Muscle of leg (tissue), 16 donors: ENCODE measurements at places on chromosomes 13 and 19. TPM values are rescaled to one million over a fixed set of nuclear protein-coding genes. Genes with fewer than 3 reads are reported as not detected.

GRCh38 chr13:100520936-100521850 is 67.4 kb downstream of the GGACT start:
- no peak overlapping the region for H3K27ac ChIP-seq
- no peak for DNase-seq
- no peak overlapping the region for H3K4me3 ChIP-seq
- no peaks in the 10 kb centered on the region for H3K27me3 ChIP-seq

DNA sequence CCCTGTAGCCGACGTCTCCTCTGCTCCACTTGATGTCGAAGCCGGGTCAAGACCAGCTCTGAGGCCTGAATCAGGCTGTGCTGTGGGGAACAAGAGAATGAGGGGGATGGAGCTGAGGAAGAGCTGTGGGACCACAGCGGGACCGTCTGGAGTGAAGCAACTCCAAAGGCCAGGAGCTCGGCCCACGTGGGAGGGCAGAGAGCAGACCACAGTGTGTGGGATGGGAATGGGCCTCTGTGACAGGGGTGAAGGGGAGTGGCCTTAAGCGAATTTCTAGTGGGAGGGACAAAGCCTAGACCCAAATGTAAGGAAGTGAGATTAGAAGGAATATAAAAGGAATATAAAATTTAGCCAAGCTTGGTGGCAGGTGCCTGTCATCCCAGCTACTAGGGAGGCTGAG is 3.8 kb upstream of the SLC8A2 start:
- peaks cover 9% of the 10 kb centered on the region for H3K4me1 ChIP-seq
- peaks cover 22% of the 10 kb centered on the region for H3K27me3 ChIP-seq

GRCh38 chr19:6071875-6072274 is 38.4 kb downstream of the RFX2 start:
- H3K4me3 ChIP-seq: no peak overlapping the region
- peak; percentile 58 for DNase-seq
- H3K4me1 ChIP-seq: peaks cover 33% of the 10 kb centered on the region
- H3K27ac ChIP-seq: peak overlapping the region; percentile 73
- no peaks in the 10 kb centered on the region for H3K27me3 ChIP-seq
- H3K36me3 ChIP-seq: no peaks in the 10 kb centered on the region

- DNase-seq: peak; percentile 70
- H3K4me1 ChIP-seq: no peaks in the 10 kb centered on the region
- H3K27ac ChIP-seq: no peak overlapping the region
- H3K27me3 ChIP-seq: no peaks in the 10 kb centered on the region
These were observed 243.5 kb downstream of the ITGBL1 start for GRCh38 chr13:101695870-101696516.

- no peak for DNase-seq
- peak overlapping the region; percentile 8 for H3K4me3 ChIP-seq
- no peak overlapping the region for H3K27ac ChIP-seq
- H3K27me3 ChIP-seq: peaks cover 47% of the 10 kb centered on the region
- peaks cover 18% of the 10 kb centered on the region for H3K4me1 ChIP-seq
These were observed 6.3 kb upstream of the RDH13 start for GRCh38 chr19:55068950-55069864.

GRCh38 chr13:20714161-20714560 is 10.7 kb downstream of the IL17D start:
- peak; percentile 72 for DNase-seq
- H3K4me3 ChIP-seq: no peak overlapping the region
- peak overlapping the region; percentile 95 for H3K27ac ChIP-seq
- H3K27me3 ChIP-seq: no peaks in the 10 kb centered on the region
- H3K4me1 ChIP-seq: peaks cover 62% of the 10 kb centered on the region
- H3K36me3 ChIP-seq: no peaks in the 10 kb centered on the region

DNA sequence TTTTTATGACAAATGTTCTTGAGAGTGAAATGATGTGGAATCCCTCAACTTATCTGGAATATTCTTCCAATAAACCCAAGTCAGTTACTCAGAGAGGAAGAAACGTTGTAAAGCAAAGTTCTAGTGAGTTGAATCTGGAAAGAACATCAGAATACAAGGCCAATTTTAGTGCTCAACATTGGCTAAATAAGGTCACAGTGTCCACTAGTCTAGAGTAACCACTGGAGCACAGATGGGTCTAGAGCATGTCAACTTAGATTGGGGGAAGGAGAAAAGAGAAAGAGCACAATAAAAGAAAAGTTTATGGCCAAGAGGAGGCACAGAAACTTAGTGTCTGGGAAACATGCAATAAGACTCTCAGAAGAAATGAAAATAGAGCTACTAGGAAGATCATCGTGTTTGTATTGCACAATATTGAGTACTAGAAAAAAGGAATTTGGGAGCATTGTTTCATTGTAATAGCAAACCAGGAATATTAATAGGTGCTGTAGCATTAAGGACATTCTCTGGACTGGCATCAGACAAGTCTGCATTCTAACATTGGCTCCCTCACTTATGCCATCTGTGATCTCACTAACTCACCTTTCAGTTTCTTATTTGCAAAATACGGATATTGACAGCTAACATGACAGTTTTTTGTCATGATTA is 1318.5 kb downstream of the PCDH9 start:
- H3K4me1 ChIP-seq: no peaks in the 10 kb centered on the region

- no peak overlapping the region for H3K4me3 ChIP-seq
- H3K27me3 ChIP-seq: peaks cover 79% of the 10 kb centered on the region
- DNase-seq: no peak
- no peak overlapping the region for H3K27ac ChIP-seq
- H3K4me1 ChIP-seq: peaks cover 32% of the 10 kb centered on the region
- H3K36me3 ChIP-seq: peaks cover 43% of the 10 kb centered on the region
These were observed 2.0 kb downstream of the GGN start for GRCh38 chr19:38385804-38386257.

- H3K4me1 ChIP-seq: no peaks in the 10 kb centered on the region
- H3K27me3 ChIP-seq: no peaks in the 10 kb centered on the region
- peaks cover 6% of the 10 kb centered on the region for H3K36me3 ChIP-seq
- DNase-seq: no peak
- H3K4me3 ChIP-seq: no peak overlapping the region
- H3K27ac ChIP-seq: no peak overlapping the region
These were observed 9.2 kb upstream of the CLIP3 start for GRCh38 chr19:36041831-36042230.

GRCh38 chr13:86960876-86961275 is 710.3 kb upstream of the SLITRK5 start:
- DNase-seq: no peak
- no peaks in the 10 kb centered on the region for H3K4me1 ChIP-seq
- H3K36me3 ChIP-seq: no peaks in the 10 kb centered on the region

DNA sequence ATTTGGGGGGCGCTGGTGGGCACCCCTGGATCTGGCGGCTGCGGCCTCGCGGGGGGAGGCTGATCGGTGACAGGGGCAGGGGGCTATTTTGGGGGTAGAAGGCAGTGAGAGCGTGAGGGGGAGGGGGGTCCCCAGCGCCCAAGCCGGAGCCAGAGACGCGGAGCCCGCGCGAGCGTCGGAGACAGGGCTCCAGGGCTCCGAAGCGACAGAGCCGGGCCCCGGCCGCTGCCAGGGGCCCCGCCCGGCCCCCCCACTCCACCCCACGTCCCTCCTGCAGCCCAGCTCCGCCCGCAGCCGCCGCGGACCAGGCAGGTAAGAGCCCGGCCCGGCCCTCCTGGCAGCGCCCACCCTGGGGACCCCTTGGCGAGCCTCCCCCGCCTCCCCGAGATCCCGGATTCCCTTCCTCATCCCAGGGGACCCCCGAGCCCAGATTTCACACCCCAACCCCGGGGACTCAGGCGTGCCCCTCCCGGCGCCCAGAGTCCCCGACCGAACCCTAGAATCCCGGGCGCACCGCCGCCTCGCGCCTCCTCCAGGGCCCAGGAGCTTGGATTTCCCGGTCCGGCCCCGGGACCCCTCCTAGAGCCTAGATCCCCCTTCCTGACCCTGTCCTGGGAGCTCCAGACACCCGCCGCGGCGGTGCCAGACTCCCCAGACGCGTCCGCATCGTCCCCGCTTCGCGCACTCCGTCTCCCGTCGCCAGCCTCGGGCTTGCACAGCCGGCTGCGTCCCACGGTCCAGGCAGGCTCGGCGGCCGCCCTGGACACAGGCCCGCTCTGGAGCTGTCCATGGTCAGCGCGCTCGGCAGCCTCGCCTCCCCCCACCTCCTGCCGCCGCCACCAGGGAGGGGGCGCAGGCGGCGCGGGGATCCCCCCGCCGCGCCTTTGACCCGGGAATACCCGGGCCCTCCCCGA is at the start of gene PPFIA3:
Gene PPFIA3, plus strand, starts transcription at position 134 of the 914 bp plus-strand sequence. CDS start 8,330 bp downstream, outside the sequence.
- peaks cover 13% of the 10 kb centered on the region for H3K27me3 ChIP-seq
- H3K27ac ChIP-seq: peak within 1 kb of the TSS; percentile 95
- H3K36me3 ChIP-seq: peaks cover 4% of the 10 kb centered on the region
- DNase-seq: peak; percentile 76
- peaks cover 25% of the 10 kb centered on the region for H3K4me1 ChIP-seq

DNA sequence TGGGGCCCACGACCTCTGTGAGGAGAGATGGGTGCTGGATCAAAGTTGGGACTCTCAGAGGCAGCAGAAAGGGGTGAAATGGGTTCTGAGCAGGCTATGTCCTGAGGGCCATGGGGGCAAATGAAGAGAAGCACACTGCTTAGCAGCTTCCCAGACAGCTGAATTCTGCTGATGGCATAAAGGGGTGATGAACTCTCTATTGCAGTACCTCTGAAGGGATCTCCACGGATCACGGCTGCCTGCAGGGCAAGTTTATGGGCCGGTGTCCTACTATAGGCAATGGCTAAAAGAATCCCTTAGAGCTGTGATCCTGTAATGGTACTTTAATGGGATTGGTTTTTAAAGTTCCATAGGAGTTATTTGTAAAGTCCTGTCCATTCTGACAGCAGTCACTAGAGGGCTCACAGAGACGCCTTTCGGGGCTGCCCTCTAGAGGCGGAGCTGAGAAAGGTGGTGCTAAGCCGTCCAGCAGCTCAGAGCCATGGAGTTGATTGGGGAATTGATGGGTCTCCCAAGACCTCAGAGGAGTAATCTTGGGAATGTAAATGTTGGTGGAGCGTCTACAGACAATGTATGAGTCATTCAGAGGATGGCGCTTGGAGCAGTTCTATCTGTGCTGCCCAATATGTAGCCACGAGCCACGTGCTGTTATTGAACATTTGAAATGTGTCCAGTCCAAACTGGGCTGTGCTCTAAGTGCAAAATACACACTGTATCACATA is 287.3 kb downstream of the COG6 start:
- H3K27me3 ChIP-seq: no peaks in the 10 kb centered on the region
- peak; percentile 51 for DNase-seq
- H3K4me1 ChIP-seq: peaks cover 5% of the 10 kb centered on the region
- no peaks in the 10 kb centered on the region for H3K36me3 ChIP-seq
- peak overlapping the region; percentile 37 for H3K27ac ChIP-seq
- H3K4me3 ChIP-seq: no peak overlapping the region

- peaks cover 76% of the 10 kb centered on the region for H3K4me1 ChIP-seq
- H3K27ac ChIP-seq: peak overlapping the region; percentile 94
- no peak overlapping the region for H3K4me3 ChIP-seq
- peaks cover 3% of the 10 kb centered on the region for H3K36me3 ChIP-seq
These were observed 3.3 kb downstream of the DOT1L start for GRCh38 chr19:2166741-2167738.

DNA sequence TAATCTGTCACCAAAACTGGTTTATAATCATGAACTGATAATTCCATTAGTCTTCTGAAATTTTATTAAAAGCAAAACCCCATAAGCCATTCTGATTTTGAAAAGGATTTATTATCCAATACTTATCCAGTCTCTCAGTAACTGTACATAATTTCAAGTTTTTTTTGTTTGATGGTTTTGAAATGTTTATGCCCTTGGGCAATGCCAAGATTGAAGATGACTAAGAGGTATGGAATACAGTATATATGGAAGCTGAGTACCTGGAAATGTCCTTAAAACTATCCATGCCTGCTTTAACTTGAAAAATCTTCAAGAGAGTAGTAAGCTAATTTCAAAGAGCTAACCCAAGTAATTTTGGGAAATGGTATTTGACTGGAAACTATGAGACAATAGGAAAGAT is 1.8 kb upstream of the NEK5 start:
- peaks cover 16% of the 10 kb centered on the region for H3K36me3 ChIP-seq
- H3K4me1 ChIP-seq: peaks cover 13% of the 10 kb centered on the region
- no peak for DNase-seq

- peaks cover 87% of the 10 kb centered on the region for H3K27me3 ChIP-seq
- no peaks in the 10 kb centered on the region for H3K36me3 ChIP-seq
- peaks cover 9% of the 10 kb centered on the region for H3K4me1 ChIP-seq
- DNase-seq: no peak
These were observed 6.2 kb downstream of the SYT5 start for GRCh38 chr19:55173714-55174409.

DNA sequence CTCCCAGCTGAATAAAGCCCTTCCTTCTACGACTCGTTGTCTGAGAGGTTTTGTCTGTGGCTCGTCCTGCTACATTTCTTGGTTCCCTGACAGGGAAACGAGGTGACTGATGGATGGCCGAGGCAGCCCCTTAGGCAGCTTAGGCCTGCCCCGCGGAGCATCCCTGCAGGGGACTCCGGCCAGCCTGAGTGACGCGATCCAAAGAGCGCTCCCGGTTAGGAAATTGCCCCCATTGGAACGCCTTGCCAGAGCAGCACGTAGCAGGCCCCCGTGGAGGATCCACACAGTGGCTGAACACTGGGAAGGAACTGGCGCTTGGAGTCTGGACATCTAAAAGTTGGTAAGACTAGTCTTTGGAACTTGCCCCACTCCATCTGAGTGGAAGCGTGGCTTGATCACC is 296.8 kb upstream of the SGCG start:
- no peak overlapping the region for H3K4me3 ChIP-seq
- no peaks in the 10 kb centered on the region for H3K27me3 ChIP-seq
- no peak for DNase-seq
- H3K27ac ChIP-seq: no peak overlapping the region
- H3K36me3 ChIP-seq: no peaks in the 10 kb centered on the region

GRCh38 chr19:47056411-47056810 is 8.0 kb upstream of the TMEM160 start:
- H3K36me3 ChIP-seq: no peaks in the 10 kb centered on the region
- no peaks in the 10 kb centered on the region for H3K27me3 ChIP-seq
- no peaks in the 10 kb centered on the region for H3K4me1 ChIP-seq
- no peak for DNase-seq
- no peak overlapping the region for H3K4me3 ChIP-seq
- no peak overlapping the region for H3K27ac ChIP-seq

GRCh38 chr13:53137779-53138178 is 109.2 kb downstream of the OLFM4 start:
- no peak overlapping the region for H3K4me3 ChIP-seq
- peaks cover 2% of the 10 kb centered on the region for H3K27me3 ChIP-seq
- peak; percentile 57 for DNase-seq
- no peak overlapping the region for H3K27ac ChIP-seq
- no peaks in the 10 kb centered on the region for H3K36me3 ChIP-seq

DNA sequence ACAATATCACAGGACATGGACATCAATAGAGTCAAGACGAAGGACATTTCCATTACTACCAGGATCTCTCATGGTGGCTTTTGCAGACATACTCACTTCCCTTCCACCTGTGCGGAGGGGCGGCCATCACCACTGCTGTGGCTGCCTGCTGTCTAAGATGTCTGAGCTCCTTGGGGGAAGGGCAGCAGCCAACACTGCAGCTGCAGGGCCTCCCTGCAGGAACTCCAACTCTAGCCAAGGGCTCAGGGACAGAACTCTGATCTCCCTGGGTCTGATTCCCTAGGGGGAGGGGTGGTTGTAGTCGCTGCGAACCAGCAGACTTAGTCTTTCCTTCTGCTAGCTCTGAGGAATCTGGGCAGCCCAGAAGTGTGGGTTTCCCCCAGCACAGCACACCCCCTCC is 78.9 kb upstream of the ANKRD10 start:
- no peak for DNase-seq
- H3K27ac ChIP-seq: no peak overlapping the region
- peaks cover 8% of the 10 kb centered on the region for H3K4me1 ChIP-seq
- H3K4me3 ChIP-seq: no peak overlapping the region

- H3K27ac ChIP-seq: peak overlapping the region; percentile 99
- peaks cover 29% of the 10 kb centered on the region for H3K4me1 ChIP-seq
- H3K4me3 ChIP-seq: peak overlapping the region; percentile 99
- peaks cover 12% of the 10 kb centered on the region for H3K36me3 ChIP-seq
- H3K27me3 ChIP-seq: no peaks in the 10 kb centered on the region
These were observed 1.4 kb downstream of the ANKRD10 start for GRCh38 chr13:110913322-110914080.

SIGLEC10 gene
- 0.22 TPM for total RNA-seq

KLK7 gene
- total RNA-seq: not detected

SLC1A6 gene
- total RNA-seq: 0.09 TPM

BEST2 gene
- total RNA-seq: not detected

EFNA2 gene
- 1.1 TPM for total RNA-seq
